AG08396 (cell line): ENCODE measurements at places on chromosomes 6 and 20.

DNA sequence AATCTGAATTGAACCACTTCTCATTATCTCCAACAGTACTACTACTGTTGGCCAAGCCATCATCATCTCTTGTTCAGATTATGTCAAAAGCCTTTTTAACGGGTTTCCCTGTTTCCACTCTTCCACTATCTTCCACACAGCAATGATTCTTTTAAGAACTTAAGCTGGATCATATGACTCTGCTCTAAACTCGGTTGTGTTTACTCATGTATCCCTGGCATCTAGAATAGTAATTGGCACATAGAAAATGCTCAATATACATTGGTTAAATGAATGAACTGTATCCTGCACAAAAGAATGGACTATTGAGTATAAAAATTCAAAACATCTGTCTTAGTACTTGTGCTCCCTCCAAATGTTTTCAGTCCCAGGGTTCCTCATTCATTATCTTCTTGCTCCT lies 2.8 kb upstream of the COX7A2 start:
- no peak for DNase-seq

DNA sequence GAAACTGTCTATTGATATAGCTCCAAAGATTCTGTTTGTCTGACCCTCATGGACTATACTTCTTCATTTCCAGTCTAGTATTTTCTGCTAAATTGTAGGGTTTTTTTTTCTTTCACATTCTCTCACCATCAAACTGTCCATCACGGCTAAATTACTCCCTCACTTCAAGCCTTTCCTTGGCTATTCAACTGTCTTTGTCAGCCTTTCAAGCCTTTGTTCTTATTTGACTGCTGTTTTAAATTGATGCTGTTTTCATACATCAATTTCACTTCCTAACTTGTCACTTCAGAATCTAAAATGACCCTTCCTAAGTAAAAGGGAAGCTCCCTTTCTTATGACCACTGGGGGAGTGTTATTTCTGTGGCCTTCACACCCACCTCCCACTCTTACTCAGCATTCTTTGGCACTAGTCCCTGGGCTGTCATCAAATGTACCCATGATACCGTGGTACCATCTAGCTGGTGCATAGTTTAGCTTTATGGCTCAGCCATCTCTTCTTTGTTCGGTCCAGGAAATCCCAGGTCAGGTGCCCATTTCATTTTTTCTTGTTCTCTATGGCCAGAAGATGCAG lies 8.6 kb downstream of the GJA1 start:
- no peak for DNase-seq

DNA sequence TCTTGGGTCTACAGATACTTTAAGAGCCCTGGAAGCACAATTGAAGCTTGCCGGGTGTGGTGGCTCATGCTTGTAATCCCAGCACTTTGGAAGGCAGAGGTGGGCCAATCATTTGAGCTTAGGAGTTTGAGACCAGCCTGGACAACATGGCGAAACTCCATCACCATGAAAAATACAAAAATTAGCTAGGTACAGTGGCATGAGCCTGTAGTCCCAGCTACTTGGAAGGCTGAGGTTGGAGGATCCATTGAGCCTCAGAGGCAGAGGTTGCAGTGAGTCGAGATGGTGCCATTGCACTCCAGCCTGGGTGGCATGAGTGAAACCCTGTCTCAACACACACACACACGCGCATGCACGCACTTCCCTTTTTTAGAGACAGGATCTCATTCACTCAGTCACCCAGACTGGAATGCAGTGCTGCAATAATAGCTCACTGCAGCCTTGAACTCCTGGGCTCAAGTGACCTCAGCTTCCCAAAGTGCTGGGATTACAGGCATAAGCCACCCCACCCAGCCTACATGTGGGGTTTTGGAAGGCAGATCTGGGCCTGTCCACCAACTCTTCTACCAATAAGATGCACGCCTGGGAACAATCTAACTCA lies 182.5 kb upstream of the JARID2 start:
- DNase-seq: no peak

GRCh38 chr6:36336779-36337241 lies at the start of gene BNIP5:
BNIP5 (minus strand) TSS chr6:36336888; CDS start chr6:36330690, 6,198 bp downstream.
- DNase-seq: no peak

GRCh38 chr6:64672131-64672530 lies 1034.9 kb downstream of the EYS start:
- no peak for DNase-seq

GRCh38 chr20:45857882-45858216 lies 435 bp downstream of the ZSWIM3 start:
- DNase-seq: no peak

DNA sequence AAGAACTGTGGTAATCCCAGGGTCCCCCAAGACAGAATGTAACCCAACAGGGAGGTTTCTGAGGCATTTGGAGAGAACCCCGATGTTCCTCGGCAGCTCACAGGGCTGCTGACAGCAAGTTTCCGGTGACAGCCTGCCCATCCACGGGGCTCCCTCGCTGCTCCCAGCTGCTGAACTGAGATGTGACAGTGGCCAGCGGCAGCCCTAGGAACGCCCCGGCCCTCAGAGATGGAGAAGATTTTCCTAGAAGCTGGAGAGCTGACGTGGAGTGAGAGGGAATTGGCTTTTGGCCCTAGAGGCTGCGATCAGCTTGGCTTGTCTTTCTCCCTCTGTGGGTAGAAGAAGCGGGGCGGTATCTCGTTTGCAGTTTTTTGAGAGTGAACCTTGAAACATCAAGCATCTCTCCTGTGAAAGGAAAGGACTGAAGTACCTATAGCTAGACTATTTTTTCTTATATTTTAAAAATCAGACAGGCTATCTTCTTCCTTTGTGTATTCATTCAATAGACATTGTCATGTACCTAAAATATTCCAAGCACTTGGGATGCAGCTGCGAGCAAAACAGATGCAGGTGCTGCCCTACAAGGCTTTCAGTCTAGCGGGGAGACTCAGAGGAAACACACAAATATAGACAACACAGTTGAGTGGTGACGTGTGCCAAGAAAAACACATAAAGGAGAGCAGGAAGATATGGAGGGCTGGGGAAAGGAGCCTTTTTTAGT lies 28.4 kb upstream of the NFATC2 start:
- no peak for DNase-seq

- peak; percentile 49 for DNase-seq
These were observed 143.9 kb downstream of the BCAS1 start for GRCh38 chr20:53926428-53927028.

- no peak for DNase-seq
These were observed 1.9 kb upstream of the NFKBIE start for GRCh38 chr6:44267252-44267651.

DNA sequence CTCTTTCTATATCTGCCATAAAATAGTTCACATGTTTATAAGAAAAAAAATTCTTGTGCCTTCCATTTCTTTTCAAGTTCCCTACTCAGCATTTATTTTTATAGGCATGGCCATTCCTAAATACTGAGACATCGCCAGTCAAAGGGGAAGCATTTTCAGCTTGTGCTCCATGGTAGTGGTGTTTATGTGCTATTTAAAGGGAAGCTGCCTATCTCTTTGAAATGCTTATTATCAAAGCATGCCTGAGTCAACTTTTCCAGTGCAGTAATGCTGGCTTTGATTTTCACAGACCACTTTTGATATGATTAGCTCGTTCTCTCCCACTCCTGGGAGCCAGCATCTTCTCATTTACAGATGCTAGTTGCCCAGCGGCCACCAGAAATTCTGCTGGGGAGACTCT lies 124.1 kb upstream of the RIN2 start:
- peak; percentile 70 for DNase-seq

DNA sequence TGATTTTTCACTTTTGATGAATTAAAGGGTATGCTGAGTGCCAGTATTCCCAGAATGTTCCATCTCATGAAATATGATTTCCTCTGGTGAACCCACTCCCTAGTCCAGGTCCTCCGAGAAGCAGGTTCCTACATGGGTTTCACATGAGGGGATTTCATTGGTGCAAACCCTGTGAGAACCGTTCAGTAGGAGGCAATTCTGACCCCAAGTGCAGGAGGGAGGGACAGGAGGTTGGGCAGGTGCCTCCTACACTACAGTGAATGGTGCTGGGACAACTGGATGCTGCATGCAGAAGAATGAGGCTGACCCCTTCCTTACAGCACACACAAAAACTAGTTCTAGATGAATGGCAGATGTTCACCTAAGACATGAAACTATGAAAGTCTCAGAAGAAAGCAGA lies 5.1 kb upstream of the ULBP2 start:
- no peak for DNase-seq

DNA sequence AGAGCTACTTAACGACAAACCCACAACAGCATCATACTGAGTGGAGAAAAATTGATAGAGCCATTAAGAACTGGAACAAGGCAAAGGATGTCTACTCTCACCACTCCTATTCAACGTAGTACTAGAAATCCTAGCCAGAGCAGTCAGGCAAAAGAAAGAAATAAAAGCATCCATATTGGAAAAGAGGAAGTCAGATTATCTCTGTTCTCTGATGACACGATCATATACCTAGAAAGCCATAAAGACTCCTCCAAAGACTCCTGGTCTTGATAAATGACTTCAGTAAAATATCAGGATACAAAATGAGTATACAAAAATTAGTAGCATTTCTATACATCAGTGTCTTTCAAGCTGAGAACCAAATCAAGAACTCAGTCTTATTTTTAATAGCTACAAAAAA lies 17.0 kb upstream of the FHL5 start:
- no peak for DNase-seq

- DNase-seq: no peak
These were observed 31.0 kb upstream of the CTAGE9 start for GRCh38 chr6:131741688-131742393.

DNA sequence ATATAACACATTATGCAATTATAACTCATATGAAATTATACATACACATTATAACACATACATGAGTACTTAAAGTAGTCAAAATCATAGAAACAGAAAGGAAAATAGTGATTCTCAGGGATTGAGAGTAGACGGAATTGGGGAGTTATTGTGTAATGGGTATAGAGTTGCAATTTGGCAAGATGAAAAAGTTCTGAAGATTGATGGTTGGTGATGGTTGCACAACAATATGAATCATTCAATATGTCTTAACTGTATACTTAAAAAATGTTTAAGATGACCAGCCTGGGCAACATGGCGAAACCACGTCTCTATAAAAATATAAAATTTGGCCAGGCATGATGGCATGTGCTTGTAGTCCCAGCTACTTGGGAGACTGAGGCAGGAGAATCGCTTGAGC lies 372.7 kb downstream of the CDKAL1 start:
- no peak for DNase-seq

DNA sequence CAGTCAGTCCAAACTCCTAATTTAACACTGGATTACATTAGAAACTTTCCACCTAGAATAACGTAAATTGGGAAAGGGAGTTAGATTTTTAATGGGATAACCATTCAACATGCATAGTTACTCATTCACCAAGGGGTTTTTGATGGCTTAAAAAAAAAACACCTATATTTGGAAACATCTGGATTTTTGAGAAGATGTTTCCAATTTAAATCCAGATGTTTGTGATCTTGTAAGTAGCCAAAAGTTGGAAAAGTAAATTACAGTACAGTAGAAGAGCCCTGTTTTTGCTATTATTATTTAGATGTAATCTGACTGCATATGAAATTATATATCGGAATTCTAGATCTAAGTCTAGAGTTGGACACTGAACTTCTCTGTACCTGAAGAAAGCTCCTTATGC lies 478.2 kb downstream of the CD83 start:
- DNase-seq: no peak

DNA sequence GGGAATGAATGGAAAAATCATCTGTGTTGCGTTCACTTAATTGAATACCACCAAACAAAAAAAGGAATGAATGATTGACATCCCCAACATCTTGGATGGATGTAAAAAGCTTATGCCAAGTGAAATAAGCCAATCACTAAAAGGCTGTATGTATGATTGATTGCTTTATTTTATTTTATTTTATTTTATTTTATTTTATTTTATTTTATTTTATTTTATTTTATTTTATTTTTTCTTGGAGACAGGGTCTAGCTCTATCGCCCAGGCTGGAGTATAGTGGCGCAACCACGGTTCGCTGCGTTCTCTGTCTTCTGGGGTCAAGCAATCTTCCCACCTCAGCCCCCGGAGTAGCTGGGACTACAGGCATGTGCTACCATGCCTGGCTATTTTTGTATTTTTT lies 263.3 kb downstream of the CDKAL1 start:
- DNase-seq: no peak

GRCh38 chr20:21577551-21577950 lies 63.7 kb upstream of the NKX2-2 start:
- no peak for DNase-seq

- DNase-seq: no peak
These were observed 3.3 kb upstream of the TMEM14A start for GRCh38 chr6:52667572-52667971.

DNA sequence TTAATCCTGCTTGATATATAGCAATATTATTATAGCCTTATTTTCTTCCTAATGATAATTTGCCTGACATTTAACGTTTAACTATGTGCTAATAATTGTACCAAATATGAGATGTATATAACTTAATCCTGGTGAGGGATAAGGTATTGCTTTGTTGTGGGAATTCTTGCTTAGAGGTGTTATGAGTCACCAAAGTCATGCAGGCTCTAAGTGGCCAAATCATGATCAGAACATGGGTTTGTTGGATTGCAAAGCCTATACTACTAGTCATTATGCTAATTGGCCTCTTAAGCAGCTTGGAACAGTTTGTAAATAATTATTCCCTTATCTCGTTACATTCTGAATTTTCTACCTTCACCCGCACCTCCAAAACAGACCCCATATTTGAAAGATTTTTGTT lies 21.9 kb upstream of the C6orf141 start:
- DNase-seq: no peak

DNA sequence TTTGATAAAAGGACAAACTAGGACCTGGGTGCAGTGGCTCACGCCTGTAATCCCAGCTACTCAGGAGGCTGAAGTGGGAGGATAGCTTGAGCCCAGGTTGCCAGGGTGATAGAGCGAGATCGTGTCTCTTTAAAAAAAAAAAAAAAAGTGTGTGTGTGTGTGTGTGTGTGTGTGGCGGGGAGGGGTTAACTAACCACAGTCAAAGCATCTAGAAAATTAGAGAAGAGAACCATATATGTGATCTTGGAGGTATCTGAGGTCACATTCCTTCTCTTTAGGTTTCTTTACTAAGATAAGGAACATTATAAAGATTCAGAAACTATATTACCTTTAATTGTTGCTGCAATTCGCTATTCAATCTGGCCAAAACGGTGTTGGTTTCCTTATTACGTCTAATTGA lies 80.9 kb downstream of the REPS1 start:
- no peak for DNase-seq

GRCh38 chr6:126534401-126534800 lies 194.5 kb downstream of the CENPW start:
- DNase-seq: no peak

GRCh38 chr6:41588111-41588510 lies 41.9 kb downstream of the FOXP4 start:
- no peak for DNase-seq

GRCh38 chr6:37673436-37673835 lies 24.2 kb downstream of the MDGA1 start:
- no peak for DNase-seq

GRCh38 chr20:1423625-1424106 lies 30.8 kb upstream of the FKBP1A start:
- DNase-seq: no peak
